Panc1 (cell line): ENCODE measurements at places on chromosomes 3 and 15.

DNA sequence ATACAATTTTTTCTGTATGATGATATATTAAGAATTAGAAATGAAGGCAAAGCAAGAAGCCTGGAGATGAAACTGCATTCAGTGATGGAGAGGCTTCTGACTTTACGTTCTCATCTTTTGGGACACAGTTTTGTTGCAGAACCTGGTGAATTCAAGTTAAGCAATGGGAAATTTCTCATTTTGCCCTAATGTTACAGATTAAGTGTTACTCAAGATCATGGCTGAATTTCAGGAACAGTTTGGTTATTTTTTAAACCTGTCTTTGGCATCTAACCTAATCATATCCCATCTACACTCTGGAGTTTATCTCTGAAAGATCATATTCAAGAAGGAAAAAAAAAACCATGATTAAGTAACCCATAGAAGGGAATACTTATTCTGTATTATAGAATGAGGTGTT, 6.0 kb downstream of the NIT2 start:
- DNase-seq = no peak

DNA sequence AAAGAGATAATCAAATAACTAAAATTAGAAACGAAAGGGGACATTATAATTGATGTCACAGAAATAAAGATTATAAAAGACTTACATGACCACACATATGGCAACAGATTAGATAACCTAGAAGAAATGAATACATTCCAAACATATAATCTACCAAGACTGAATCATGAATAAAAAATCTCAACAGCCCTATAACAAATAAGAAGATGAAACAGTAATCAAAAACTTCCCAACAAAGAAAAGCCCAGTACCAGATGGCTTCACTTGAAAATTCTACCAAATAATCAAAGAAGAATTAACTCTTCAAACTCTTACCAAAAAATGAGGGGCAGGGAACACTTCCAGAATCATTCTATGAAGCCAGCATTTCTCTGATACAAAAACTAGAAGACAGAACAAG, 11.8 kb downstream of the TOP2B start:
- no peak for DNase-seq

GRCh38 chr3:105610473-105610872, 243.8 kb downstream of the ALCAM start:
- no peak for DNase-seq

DNA sequence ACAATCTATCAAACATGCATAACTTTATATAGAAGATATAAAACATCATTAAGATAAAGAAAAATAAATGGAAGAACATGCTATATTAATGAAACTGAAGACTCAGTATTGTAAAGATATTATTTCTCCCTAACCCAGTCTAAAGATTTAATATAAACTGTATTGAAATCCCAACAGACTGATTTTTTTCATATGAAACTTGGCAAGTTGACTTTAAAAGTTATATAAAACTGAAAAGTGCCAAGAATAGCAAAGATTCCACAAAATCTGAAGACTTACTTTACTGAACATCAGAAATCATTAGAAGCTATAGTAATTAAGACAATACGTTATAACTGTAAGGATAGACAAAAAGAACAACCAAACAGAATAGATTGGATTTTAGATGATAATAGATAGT, 531.3 kb upstream of the MCTP2 start:
- no peak for DNase-seq

DNA sequence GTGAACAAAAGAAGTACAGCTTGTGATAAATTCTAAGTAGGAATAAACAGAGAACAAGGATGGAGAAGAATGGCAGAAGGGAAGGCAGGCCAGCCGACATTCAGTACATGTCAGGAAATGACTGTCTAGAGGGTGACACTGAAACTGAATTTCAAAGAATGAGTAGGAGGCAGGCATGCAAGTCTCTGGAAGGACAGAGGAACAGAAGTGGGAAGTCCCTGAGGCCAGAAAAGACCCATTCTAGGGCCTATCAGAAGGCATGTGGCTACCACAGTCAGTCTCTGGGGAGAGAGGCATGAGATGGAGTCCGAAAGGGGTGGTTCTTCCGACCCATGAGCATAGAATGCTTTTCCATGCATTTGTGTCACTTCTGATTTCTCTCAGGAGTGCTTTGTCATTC, 243.5 kb upstream of the UBE2E2 start:
- DNase-seq = no peak

- no peak for DNase-seq
Measured at GRCh38 chr3:150870406-150870805, 34.8 kb downstream of the MINDY4B start.

- DNase-seq = no peak
Measured at GRCh38 chr15:42285034-42285433, 11.8 kb upstream of the TMEM87A start.

GRCh38 chr15:88312941-88313579, 56.5 kb upstream of the NTRK3 start:
- no peak for DNase-seq

GRCh38 chr3:60192297-60193114, 1058.7 kb downstream of the FHIT start:
- DNase-seq = no peak

- DNase-seq = no peak
Measured at GRCh38 chr3:128296469-128297251, 143.4 kb downstream of the EEFSEC start.

DNA sequence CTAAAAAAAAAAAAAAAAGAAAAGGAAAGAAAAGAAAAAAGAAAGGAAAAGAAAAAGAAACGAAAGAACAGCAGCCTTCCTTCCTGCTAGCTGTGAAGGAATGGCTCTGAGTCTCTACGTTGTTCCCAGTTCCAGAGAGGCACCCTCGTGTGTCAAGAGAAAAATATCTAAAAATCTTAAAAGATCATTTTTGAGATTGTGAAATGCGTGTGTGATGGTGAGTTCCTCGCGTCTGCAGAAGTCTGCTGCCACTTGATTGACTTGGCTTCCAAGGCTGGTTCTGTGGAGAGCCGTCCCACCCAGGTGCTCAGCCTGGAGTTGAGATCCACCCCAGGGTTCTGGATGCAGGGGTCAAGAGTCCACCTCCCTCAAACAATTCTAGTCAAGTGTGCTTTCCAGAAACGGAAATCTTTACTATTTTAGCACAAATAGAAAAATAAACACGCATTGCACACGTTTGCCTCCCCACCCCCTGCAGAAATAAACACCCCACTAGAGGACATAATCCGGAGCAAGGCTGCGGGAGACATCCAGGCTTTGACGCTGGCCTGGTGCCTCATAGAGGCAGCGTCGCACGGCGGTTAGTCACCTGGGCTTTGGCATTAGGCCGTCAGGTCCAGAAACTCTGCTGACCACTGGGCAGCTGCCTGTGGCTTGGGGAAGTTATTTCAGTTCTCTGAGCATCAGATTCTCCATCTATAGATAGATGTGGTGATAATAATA, 265.4 kb downstream of the FAM43A start:
- no peak for DNase-seq

DNA sequence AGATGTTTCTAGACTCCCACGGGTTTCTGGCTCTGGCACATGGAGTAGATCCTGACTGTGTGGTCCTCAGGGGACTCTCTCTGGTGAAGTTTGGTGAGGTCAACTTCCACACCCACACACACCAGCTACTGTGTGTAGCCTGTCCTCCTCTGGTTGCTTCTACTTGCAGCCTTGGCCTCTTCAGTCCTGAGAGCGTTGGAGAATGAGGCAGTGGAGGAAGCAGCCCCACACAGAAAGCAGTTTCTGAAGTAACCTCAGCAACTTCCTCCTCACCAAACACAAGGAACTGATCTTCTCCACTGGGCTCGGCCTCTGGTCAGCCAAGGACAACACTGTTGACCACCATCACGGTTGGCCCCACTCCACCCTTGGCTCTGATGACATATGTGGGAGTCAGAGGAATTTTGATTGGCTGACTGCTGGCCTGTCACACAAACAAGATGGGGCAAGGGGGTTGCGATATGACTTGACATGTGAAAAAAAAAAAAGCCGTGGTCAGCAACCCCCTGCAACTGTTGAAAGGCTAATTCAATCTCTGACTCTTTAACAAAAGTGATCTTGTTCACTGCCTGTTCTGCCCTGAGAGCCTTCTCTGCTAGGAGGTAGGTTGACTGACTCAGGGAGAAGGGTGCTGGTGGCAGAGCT, 19.6 kb downstream of the CD86 start:
- DNase-seq = no peak

DNA sequence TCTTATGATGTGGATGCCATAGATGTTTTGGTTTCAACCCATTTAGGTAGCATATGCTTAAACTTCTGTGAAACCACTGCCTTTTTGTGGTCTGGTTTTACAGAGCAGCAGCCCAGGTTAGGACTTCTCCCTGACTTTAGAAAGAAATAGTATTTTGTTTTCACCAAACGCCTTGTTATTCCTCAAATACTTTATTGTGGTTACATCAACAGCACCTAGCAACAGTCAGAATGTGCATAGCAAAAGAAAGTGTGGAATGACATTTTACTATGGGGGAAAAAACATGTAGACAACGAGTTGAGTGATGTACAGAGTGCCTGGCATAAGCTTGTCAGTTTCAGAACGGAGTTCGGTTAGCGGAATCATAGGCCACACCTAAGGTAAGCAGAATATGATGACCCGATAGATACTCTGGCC, 159.2 kb downstream of the TPRG1 start:
- no peak for DNase-seq

DNA sequence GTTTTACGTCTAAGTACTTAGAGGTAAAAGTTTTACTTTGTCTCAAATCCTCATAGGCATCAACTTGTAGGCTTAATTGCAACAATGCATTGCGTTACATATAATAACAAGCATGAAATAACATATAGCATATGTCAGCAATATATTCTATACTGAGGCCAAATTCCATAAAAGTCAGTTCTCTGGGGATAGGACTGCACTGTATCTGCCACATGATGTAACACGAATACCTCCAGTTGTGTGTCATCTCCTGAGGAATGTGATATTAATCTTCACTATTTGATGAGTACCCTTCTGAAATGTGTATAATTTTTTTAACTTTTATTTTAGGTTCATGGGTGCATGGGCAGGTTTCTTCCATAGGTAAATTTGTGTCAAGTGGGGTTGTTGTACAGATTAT, 126.4 kb downstream of the IMPG2 start:
- DNase-seq = no peak

DNA sequence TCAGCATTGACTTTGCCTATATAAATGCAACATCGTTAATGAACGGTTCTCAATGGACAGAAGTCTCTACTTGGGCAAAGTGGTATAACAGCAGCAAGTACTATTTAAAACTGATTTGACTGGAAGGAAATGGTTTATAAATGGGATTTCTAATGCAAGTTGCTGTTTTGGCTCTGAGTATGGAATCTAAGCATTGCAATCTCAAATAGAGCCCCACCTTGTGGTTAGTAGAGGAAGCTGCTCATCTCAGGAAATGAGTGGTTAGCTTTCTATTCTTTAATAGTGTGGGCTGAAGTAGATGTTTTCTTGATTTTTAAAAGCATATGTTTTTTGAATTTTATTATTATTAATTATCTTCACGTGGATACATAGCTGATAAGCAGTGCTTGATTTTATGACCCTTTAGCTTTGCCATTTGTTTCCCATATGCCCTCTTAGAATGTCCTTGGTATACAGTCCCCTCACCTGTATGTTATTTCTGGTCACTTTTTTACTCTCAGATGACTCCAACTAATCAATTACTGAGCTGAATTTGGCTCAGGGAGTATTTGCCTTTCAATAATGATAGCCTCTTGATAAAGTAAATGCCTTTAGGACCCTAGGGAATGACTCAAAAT, 67.1 kb downstream of the OXSM start:
- no peak for DNase-seq

DNA sequence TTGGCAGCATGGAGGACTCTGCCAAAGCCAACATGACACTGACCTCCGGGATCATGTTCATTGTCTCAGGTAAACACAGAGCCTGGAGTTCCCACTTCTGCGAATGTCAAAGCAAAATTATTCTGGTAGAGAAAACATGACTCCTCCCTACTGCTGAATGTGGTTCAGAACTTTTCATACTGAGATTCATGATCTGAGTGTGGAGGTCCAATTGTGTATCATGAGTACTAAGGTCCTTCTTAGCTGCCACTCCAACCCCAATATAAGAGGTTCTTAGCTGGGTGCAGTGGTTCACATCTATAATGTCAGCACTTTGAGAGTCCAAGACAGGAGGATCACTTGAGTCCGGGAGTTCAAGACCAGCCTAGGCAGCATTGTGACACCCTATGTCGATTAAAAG, 13.8 kb downstream of the CLDN18 start:
- no peak for DNase-seq

DNA sequence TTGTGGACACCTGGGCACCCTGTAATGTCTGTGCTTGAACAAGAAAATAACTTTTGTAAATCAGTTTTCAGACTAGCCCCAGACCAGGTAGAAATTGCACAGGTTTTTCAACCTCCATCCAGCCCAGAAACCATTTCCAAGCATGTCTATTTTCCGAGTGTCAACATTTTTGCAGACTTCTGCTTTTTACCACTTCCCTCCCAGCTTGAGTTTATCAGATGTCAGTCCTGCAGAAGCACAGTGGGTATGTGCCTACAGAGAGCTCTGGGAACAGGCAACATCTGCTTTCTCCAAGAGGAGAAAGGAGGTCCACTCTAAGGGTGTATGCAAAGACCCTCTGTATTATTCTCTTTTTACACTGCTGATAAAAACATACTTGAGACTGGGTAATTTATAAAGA, 83.9 kb downstream of the LRRK1 start:
- no peak for DNase-seq

GRCh38 chr3:28012830-28013229, 228.6 kb upstream of the CMC1 start:
- DNase-seq = no peak

GRCh38 chr3:11661827-11662226, 18.1 kb upstream of the VGLL4 start:
- no peak for DNase-seq

DNA sequence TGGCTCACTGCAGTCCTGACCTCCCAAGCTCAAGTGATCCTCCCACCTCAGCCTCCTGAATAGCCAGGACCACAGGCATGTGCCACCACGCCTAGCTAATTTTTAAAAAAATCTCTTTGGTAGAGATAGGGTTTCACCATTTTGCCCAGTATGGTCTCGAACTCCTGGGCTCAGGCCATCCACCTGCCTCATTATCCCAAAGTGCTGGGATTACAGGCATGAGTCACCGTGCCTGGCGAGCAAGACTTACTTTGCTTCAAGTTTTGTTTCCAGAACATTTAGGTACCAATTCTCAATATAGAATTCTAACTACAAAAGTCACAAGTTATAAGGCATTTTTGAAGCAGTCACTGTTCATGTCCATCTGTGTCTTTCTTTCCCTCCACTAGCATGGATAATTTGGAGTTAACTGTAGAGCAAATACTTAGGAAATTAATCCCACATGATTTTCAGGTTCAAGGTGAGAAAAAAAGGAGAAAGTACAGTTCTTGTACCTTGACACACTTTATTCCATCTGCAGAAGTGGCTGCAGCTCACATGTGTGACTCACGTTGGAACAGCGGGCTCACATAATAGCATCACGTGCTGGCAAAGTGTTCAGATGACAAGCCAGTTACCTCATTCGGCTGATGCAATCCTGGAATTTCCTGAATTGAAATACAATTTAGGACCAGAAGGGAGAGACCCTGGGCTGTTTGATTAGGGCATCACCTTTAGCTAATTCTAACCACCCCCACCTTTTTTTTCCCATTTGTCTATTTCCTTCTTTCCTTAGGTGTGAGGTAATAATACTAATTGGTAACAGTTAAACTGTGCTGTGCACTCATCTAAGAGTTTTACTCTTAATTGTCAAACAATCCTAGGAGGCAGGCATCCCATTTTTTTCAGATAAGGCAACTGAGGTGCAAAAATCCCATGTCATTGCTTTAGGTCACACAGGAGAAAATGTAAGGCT, 46.9 kb upstream of the NEDD4 start:
- peak; percentile 81 for DNase-seq

- DNase-seq = no peak
Measured at GRCh38 chr3:117801912-117802239, 1092.3 kb downstream of the TUSC7 start.

GRCh38 chr3:42308651-42309050, 42.7 kb upstream of the CCK start:
- no peak for DNase-seq
